Mesendoderm (in vitro differentiated cells): ENCODE measurements at places on chromosomes 5 and 9.

DNA sequence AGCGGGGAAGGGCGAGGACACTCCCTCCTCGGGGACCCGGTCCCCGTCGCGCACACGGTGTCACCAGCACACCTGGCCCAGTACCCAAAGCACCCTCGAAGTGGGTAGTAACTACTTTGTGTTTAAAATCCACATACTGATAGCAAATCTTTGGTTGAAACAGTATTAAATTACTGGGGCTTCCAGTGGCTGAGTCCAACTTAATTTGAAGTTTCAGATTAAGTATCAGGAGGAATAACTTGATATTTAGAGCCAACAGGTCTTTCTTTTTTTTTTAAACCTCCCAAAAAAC is 615 bp downstream of the ATG10 start:
- DNase-seq = no peak

GRCh38 chr9:87889065-87889881 is 6.6 kb downstream of the SPATA31E1 start:
- no peak for DNase-seq

- DNase-seq = peak; percentile 65
Observed at GRCh38 chr5:122775550-122776542, 966 bp downstream of the SNX2 start.

- DNase-seq = no peak
Observed at GRCh38 chr9:30574355-30575151, 1809.9 kb upstream of the ACO1 start.

DNA sequence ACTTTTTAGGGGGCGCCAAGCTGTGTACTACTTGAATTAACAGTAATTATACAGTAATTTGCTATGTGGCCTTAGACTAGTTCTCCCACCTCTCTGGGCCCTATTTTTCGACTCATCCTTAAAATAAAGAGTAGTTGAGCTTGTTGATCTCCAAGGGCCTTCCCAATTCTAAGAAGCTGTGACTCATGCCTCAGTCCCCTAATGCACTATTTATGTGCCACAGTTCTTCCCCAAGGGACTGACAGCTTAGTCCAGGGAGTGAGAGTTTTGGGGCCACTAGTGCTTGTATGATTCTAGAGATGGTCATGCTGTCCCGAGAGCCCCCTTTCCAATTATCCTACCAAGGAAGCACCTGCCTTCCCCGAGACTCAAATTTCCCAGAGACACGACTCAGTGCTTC is 149.7 kb downstream of the PAPPA start:
- DNase-seq = no peak

DNA sequence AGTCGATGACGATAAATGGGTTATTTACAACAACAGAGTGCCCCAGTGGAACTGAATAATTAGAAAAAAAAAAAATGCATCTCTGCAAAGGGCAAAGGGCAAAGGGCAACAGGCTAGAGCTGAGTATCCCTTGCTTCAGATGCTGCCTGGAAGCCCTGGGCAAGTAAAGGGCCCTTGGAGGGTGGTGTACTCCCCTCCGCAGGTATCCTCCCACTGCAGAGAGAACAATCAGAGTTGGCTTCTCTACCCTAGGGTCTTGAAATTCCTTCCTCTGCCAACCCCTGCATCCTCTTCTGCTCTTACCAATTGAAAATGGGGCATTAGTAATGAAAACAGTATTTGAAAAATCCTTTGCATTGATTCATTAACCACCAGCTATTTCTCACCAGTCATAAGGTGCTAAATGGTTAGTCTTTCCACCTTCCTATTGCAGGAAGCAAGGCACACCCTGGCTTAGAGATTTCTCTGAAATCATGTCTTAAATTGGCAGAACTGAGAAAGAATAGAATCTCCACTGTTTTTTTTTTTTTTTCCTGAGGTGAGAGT is 122.6 kb downstream of the SEMA6A start:
- DNase-seq = peak; percentile 75

- peak; percentile 73 for DNase-seq
Observed at GRCh38 chr5:109030360-109031143, 282.9 kb downstream of the FER start.

DNA sequence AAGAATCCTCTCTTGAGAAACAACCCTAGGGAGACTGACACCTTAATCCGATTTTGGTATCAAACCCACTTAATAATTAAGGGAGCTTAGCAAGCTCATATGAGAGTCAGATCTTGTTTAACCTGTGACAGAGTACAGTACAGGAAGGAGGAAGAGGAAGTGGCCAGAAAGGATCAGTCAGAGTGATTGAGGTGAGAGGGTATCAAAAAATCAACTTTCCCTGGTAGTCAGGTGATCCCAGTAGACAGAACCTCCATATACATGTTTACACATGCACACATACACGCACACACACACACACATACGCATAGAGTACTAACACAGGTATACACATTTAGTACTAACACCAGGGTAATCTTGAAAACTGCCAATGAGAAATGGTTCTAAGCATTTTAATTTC is 56.8 kb downstream of the GLIS3 start:
- no peak for DNase-seq

DNA sequence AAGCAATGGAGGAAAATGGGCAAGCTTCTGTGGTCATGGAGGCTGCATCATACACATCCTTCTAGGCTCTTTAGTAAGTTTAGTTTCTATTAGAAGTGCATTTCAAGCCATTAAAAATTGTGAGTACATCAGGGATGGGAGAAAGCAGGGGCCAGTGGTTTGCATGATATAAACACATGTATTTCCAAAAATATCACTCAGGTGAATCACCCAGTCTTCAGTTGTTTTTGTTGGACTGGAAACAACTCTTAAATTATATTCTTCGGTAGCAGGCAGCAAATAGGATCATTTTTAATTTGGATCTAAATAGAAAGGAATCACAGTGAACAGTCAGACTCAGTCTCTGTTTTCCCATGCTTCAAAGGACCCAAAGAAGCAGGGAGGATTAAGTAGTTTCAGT is 657.9 kb downstream of the TLR4 start:
- DNase-seq = no peak

- DNase-seq = no peak
Observed at GRCh38 chr9:437574-438001, 222.9 kb downstream of the DOCK8 start.

DNA sequence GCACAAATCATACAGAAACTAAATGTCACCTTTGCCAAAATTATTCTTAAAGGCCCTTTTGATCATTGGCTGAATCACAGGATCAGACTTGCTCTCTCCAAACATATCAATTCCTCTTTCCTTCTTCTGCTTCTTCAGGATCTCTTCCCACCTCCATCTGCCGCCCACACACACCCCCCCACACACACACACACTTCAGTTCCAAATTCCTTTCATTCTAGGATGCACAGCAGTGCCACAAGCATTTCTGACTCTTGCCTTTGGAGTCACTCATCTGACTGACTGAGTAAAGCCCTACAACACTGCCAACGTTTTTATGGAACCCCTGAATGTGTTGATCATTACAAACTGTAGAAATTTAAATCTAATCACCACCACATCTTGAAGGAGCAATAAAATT is 22.9 kb downstream of the DNAH5 start:
- DNase-seq = no peak

DNA sequence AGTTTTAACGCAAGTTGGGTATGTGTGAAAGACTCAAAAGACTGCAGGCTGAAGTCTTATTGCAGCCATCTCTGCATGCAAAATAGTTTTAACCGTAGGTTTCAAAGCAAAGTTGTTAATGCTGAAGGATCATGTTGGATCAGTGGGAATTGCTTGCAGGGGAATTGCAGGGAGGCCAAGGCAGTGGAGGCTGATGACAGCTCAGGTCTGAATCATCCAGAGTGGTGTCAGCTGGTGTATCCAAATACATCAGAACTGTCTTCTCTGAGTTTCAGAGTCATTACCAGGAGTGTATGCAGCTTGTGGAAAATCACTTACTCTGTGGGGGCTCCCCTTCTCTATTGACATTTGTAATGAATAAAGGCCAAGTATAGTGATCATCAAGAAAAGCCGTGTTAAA is 435.7 kb downstream of the SH3GL2 start:
- peak; percentile 35 for DNase-seq

DNA sequence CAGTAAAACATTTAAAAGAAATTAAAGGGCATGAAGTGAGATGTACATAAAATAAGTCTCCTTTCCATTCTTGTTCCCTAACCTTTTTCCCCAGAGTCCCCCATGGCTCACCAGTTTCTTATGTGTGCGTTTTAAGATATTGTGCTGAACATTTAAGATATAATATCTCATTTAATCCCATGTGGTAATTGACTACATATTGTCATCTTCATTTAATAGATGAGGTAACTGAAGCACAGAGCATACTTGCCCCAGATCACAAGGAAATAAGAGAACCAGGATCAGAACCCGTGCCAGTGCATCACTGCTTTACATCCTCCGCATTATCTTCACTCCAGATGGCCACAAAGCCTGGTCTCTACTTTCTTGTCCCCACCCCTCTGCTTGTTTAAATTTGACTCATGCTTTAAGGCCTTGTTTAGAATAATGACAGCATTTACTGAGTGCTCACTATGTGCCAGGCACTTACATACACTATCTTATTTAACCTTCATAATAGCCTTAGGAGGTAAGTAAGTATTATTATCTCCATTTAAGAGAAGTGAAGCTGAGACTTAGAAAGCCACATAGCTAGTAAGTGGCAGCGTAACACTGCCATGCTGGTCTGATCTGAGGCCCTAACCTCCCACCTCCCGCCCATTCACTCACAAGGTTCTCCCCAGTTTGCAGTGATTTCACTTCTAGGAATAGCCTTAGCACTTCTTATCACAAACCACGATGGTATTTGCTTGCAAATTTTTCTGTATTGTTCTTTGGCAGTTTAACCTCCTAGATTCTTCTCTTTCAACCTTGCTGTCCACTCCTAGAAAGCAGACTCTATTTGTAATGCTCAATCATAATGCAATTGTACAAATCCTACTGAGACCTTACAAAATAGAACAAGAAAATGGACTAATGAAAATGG is 78.4 kb upstream of the IL6ST start:
- DNase-seq = no peak

DNA sequence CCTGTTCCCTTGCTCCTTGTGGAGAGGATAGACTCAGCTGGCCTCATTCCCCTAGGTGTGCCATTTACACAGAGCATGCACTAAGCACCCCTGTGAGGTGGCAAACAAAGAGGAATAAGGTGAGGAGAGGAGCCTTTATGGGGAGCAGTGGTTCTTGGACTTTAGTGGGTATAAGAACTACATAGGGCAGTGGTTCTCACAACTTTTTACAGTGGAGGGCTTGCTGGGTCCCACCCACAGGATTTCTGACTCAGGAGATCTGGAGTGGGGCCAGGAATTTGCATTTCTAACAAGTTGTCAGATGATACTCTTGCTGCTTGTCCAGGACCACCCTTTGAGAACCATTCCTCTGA is 42.0 kb downstream of the CSF1R start:
- no peak for DNase-seq

GRCh38 chr5:151487544-151487943 is 40.1 kb downstream of the SLC36A1 start:
- no peak for DNase-seq

DNA sequence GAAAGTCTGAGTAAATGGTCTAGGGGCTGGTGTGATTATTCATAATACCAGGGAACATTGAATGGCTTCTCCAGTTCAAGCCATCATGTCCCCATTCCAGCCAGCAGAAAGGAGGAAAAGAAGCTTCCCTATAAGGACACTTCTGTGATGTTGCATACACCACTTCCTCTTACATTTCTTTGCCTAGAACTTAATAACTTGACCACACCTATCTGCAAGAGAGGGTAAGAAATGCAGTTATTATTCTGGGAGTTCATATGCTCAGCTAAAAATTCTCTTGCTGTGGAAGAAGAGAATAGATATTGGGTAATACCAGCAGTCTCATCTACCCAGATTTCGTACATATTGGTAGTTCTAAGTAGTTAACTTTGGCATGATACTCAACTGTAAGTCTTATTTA is 166.1 kb downstream of the SLC28A3 start:
- no peak for DNase-seq

DNA sequence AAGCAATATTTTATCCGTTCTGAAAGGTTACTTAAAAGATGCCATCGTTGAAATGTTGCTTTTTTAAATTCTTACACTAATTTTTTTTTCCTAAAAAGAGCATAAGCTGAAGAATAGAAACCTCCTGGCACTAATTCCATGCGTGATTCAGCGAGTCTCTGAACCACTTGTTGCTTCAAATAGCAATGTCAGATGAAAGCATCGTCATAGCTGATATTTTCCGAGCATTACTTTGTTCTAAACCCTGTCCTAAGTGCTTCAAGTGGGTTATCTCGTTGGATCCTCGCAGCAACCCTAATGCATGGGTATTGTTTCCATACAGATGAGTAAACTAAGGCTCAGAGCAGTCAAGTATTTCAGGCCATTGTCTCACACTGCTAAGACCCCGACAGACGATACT is 79.7 kb downstream of the CDH6 start:
- DNase-seq = no peak
